ENCODE measurements at places on chromosomes 6 and 20. TPM values are rescaled to one million over a fixed set of nuclear protein-coding genes. Genes with fewer than 3 reads are reported as not detected.

Gene PHACTR3
- total RNA-seq, result not detected

Gene PRDM13
- not detected for total RNA-seq

DNA sequence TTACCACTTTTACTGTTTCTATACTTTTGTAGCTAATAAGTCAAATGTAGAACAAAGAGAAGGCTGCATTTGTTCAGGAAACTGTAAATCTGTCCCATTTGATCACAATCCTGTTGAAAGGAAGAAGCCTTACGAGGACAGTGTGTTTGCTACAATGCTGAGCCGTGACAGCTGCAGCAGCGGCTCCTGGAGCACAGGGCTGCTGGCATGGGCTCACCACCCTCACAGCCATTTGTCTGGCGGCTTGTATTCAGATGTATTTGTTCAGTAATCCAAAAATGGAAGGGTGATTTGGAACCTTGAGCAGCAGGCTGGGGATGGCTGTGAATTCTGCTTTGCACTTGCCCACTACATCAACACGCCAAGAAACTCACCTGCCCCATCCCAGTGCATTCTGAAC lies 5.7 kb downstream of the TUBB2A start:
- no peak overlapping the region for H3K27ac ChIP-seq
- H3K4me3 ChIP-seq, result no peak overlapping the region
- DNase-seq, result no peak
- no peaks in the 10 kb centered on the region for H3K27me3 ChIP-seq
- no peaks in the 10 kb centered on the region for H3K4me1 ChIP-seq

DNA sequence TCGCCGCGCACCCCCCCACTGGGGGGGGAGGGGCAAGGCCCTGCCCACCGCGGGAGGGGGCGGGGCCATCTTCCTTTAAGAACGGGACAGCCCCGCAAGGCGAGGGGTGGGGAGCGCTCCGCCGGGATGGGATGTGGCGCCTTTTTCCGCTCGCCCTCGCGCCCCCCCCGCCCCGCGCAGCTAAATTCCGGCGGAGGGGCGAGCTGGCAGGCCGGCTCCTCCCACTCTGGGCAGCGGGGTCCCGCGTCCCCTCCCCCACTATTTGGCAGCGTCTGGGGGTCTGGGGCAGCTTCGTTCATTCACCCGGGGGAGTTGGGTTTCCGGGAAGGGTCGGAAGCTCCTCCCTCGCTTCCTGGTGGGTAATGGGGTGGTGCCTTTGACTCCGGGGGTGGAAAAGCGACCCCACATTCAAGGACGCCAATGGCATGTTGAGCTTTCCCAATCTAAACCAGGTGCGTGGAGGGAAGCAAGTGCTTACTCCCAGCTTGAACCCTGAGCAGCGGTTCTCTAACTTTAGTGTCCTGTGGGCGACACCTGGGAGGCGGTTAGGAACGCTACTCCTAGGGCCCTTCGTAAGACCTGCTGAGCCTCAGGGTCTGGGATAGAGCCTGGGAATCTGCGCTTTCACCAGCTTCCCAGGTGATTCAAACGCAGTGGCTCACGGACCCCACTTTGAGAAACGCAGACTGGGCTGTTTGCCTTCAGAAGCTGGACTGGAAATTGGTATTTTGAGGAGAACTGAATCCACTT lies 927 bp downstream of the ASXL1 start:
- DNase-seq, result no peak
- peaks cover 47% of the 10 kb centered on the region for H3K4me1 ChIP-seq
- no peaks in the 10 kb centered on the region for H3K36me3 ChIP-seq
- no peaks in the 10 kb centered on the region for H3K27me3 ChIP-seq
- H3K27ac ChIP-seq, result peak overlapping the region; percentile 63
- peak overlapping the region; percentile 88 for H3K4me3 ChIP-seq

GRCh38 chr20:33285861-33286495 lies 3.0 kb downstream of the BPIFB1 start:
- peaks cover 11% of the 10 kb centered on the region for H3K4me1 ChIP-seq
- no peak for DNase-seq
- H3K27me3 ChIP-seq, result peaks cover 26% of the 10 kb centered on the region
- no peak overlapping the region for H3K4me3 ChIP-seq
- H3K36me3 ChIP-seq, result no peaks in the 10 kb centered on the region

GRCh38 chr6:53426667-53427270 lies 78.0 kb upstream of the ELOVL5 start:
- no peak overlapping the region for H3K27ac ChIP-seq
- no peaks in the 10 kb centered on the region for H3K4me1 ChIP-seq
- H3K27me3 ChIP-seq, result no peaks in the 10 kb centered on the region

DNA sequence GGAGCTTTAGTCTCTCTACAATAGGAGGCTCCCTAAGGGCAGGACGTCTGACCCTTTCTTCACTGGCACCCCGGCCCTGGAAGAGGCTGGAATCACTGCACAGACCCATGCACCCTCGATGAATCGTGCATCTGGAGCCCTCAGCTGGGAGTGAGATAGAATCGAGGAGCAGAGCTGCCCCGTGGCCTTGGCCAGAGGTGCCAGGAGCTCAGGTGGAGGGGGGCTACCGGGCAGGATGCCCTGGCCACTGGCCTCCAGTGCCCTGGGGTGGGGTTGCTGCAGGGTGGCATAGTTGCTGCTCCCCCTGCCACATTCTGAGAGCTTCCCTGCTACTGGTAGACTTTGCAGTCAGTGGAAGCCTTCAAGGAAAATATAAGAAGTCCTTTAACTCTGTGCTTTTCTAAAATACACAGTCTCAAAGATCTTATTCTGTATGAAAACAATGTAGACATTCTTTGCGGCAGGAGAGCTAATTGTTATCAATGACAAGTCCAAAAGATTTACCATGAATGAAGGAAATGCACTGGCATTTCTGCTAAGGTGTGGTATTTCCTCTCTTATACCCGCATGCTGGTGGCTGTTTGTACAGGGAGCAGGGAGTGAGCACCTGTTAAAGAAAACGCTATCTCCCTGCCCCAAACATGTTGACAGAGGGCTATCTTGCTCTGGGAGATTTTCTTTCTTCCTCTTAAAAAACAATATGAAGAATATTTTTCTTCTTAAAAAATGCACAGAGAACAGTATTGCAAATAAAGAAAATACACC lies 122.8 kb downstream of the C6orf118 start:
- no peak overlapping the region for H3K4me3 ChIP-seq
- no peaks in the 10 kb centered on the region for H3K36me3 ChIP-seq
- H3K4me1 ChIP-seq, result no peaks in the 10 kb centered on the region
